ENCODE measurements at places on chromosomes 2 and 18.

GRCh38 chr2:109353806-109354745 lies 225.1 kb downstream of the SH3RF3 start:
- no peak for DNase-seq
- peaks cover 8% of the 10 kb centered on the region for H3K36me3 ChIP-seq
- H3K27ac ChIP-seq = no peak overlapping the region
- H3K27me3 ChIP-seq = no peaks in the 10 kb centered on the region
- no peak overlapping the region for H3K4me3 ChIP-seq

GRCh38 chr2:129460299-129461198 lies 518.9 kb upstream of the RAB6C start:
- peaks cover 2% of the 10 kb centered on the region for H3K27me3 ChIP-seq
- H3K27ac ChIP-seq = no peak overlapping the region
- H3K4me1 ChIP-seq = no peaks in the 10 kb centered on the region
- no peak overlapping the region for H3K4me3 ChIP-seq
- no peak for DNase-seq
- no peaks in the 10 kb centered on the region for H3K36me3 ChIP-seq

GRCh38 chr2:99514357-99514756 lies 24.5 kb upstream of the REV1 start:
- no peaks in the 10 kb centered on the region for H3K36me3 ChIP-seq
- no peak overlapping the region for H3K4me3 ChIP-seq
- no peaks in the 10 kb centered on the region for H3K4me1 ChIP-seq
- DNase-seq = no peak

DNA sequence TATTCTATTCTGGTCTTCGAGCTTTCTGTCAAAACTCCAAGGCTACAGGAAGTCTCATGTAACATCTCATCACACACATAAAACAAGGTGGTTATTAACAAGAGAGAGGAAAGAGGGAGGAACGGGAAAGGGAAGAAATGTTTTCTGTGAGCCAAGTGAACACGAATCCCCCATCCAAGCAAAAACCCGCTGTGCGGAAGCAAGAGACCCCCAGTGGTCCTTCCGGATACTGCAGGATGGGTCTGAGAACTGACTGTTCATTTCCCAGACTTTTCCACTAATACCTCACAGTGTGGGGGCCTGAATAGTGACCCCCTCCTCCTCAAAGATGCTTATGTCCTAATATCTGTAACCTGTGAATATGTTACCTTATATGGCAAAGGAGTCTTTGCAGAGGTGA lies 19.0 kb upstream of the DIPK1C start:
- no peak overlapping the region for H3K27ac ChIP-seq
- H3K4me3 ChIP-seq = no peak overlapping the region
- no peaks in the 10 kb centered on the region for H3K4me1 ChIP-seq
- peak; percentile 73 for DNase-seq
- H3K36me3 ChIP-seq = no peaks in the 10 kb centered on the region

DNA sequence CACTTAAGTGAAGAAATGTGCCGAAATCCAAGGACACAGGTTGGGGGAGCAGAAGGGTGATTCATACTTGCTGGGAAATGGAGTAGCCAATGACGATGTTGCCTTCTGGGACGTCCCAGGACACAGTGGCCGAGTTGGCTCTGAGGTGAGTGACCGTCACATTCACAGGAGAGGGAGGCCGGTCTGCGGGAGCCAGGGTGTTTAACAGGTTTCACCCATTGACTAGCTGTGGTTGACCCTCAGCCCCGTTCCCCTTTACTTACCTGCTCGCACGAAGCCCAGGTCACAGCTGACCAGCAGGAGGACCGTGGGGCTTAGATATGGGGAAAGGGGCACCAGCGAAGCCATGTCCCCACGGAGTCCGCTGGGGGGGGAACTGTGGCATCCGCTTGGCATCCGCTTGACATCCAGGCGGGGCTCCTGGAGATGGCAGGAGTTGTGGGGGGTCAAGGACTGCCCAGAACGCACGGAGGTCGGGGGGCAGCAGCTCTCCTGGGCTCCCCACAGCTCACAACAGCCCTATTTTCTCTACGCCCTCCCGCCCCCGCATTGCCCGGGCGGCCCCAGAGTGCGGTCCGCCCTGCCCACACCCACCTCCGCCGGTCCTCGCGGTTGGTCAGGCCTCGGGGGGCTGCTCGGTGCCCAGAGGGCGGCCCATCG lies 586 bp downstream of the FNDC4 start:
- H3K4me1 ChIP-seq = peaks cover 17% of the 10 kb centered on the region
- H3K27me3 ChIP-seq = peaks cover 17% of the 10 kb centered on the region
- H3K27ac ChIP-seq = no peak overlapping the region

GRCh38 chr2:128735296-128735960 lies 416.8 kb upstream of the HS6ST1 start:
- H3K4me3 ChIP-seq = no peak overlapping the region
- H3K36me3 ChIP-seq = no peaks in the 10 kb centered on the region
- H3K4me1 ChIP-seq = peaks cover 13% of the 10 kb centered on the region
- no peak overlapping the region for H3K27ac ChIP-seq
- DNase-seq = no peak

GRCh38 chr18:78716022-78716421 lies 263.6 kb upstream of the SALL3 start:
- peaks cover 9% of the 10 kb centered on the region for H3K36me3 ChIP-seq
- no peak overlapping the region for H3K27ac ChIP-seq
- no peak for DNase-seq
- H3K4me3 ChIP-seq = no peak overlapping the region
- H3K4me1 ChIP-seq = no peaks in the 10 kb centered on the region

- no peak overlapping the region for H3K4me3 ChIP-seq
- H3K36me3 ChIP-seq = no peaks in the 10 kb centered on the region
- no peak overlapping the region for H3K27ac ChIP-seq
- no peak for DNase-seq
- no peaks in the 10 kb centered on the region for H3K4me1 ChIP-seq
Observed at GRCh38 chr2:126766969-126767296, 111.0 kb downstream of the GYPC start.

Data from endothelial cell (in vitro differentiated cells).